ENCODE measurements at places on chromosomes 2 and 18. TPM values are rescaled to one million over a fixed set of nuclear protein-coding genes. Genes with fewer than 3 reads are reported as not detected.

DNA sequence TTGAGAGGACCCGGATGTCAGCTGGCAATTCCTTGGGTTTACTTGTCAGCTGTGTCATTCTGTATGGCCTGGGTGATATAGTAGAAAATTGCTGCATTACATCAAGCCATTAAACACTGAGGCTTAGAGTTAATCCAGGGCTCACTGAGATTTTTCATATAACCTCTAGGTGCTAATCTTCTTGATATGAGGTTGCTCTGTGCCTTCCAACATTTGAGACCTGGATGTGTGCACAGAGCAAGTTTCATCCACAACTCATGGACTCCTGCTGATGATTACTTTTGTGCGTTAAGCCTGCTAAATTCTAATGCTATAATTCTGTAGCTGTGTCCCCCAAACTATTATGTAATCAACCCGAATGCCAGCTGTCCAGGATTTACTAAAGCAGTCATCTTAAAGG, 178.4 kb upstream of the CDH20 start:
- no peaks in the 10 kb centered on the region for H3K4me1 ChIP-seq
- DNase-seq = no peak
- no peaks in the 10 kb centered on the region for H3K27me3 ChIP-seq
- H3K27ac ChIP-seq = no peak overlapping the region
- no peak overlapping the region for H3K4me3 ChIP-seq

DNA sequence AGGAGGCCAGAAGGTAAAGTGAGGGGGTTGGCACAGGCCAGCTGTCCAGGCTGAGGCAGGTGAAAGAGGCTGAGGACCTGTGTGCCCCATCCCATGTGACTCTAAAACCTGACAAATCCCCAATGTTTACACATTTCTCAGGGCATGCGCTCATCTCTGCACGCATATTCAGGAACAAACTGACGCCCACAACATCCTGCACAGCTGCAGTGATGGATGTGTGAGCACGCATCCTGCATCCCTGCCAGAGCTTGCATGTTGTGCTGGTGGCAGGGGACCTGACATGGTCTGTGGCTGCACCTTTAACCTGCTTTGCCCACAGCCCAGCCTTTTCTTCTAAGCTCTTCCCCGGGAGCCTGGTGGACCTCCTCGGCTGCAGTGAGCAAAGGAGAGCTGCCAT, 83.1 kb downstream of the FBXO15 start:
- DNase-seq = no peak
- no peaks in the 10 kb centered on the region for H3K36me3 ChIP-seq
- no peak overlapping the region for H3K27ac ChIP-seq
- no peak overlapping the region for H3K4me3 ChIP-seq
- H3K4me1 ChIP-seq = no peaks in the 10 kb centered on the region

DNA sequence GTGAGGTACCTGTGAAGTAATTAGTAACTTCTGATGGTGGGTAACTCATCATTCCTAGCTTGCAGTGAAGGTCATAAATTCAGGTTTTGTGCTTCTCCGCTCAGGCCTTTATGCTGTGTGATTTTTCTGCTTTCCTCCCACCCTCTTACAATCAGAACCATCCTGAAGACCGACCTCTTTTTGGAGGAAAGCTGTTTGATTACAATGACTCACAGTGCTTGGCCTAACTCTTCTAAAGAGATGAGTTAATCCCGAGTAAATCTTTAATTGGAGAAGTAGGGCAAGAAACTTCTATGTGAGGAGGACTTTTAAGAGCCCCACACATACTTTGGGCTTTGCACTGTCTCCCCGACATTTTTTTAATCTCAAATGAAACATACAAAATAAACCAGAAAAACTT, 53.1 kb downstream of the TTC27 start:
- H3K4me3 ChIP-seq = no peak overlapping the region
- no peak for DNase-seq
- H3K27me3 ChIP-seq = no peaks in the 10 kb centered on the region
- no peaks in the 10 kb centered on the region for H3K36me3 ChIP-seq
- no peaks in the 10 kb centered on the region for H3K4me1 ChIP-seq

- H3K27me3 ChIP-seq = no peaks in the 10 kb centered on the region
- H3K4me3 ChIP-seq = no peak overlapping the region
- H3K4me1 ChIP-seq = no peaks in the 10 kb centered on the region
- DNase-seq = no peak
These were observed 11.3 kb upstream of the MALL start for GRCh38 chr2:110126906-110127305.

DNA sequence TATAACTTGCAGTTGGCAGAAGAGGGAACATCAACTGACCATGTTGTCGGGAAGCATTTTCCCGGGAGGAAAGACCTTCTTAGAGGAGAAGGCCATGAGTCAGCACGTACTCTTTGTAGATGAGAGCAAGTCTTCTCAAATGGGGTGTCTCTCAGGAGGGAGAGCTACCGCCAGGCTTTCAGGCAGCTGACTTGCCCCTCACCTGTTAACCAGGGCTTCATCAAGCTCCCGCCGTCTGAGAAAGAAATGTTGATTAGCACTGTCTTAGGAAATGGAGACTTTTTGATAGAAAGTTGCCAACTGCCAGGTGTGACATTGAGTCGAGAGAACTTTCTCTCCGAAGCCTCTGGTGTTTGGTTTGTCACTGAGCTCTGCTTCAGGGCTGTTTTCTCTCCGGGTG, 196.1 kb downstream of the ZNF407 start:
- H3K27me3 ChIP-seq = no peaks in the 10 kb centered on the region
- H3K4me3 ChIP-seq = no peak overlapping the region
- no peak overlapping the region for H3K27ac ChIP-seq
- H3K4me1 ChIP-seq = no peaks in the 10 kb centered on the region
- no peak for DNase-seq

DNA sequence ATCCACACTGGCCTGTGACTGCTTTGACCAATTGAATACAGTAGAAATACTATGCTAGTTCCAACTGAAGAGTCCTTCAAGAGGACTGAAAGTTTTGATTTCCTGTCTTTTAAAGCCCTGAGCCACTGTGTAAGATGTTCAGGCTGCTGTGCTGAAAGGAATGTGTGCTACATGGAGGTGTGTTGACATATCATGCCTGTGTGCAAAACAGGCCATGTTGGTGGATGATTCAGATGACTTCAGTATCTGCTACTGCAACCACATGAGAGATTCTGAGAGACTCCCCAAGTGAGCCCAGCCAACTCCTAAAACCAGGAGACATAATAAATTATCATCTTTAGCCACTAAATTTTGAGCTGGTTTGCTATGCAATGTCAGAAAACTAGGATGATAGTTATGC, 662.9 kb downstream of the ZEB2 start:
- no peaks in the 10 kb centered on the region for H3K27me3 ChIP-seq
- H3K27ac ChIP-seq = no peak overlapping the region
- H3K4me1 ChIP-seq = no peaks in the 10 kb centered on the region
- H3K36me3 ChIP-seq = no peaks in the 10 kb centered on the region

DNA sequence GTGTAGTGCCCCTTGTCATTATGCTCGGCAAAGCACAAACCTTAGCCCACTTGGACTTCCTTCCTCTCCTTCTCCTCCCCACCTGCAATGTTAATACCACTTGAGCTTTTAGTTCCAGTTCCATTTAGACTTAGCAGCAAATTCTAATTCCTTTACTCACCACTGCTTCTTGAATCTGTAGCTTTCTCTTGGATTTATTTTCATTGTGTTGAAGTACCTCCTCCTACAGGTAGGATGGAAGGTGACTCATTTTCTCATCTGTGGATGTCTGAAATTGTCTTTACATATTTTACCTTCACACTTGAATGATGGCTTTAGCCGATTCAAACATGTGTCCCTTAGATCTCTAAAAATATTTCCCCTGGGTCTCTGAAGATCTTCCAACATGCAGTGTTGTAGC, 32.8 kb upstream of the BIN1 start:
- H3K27me3 ChIP-seq = no peaks in the 10 kb centered on the region
- H3K4me1 ChIP-seq = no peaks in the 10 kb centered on the region
- no peak for DNase-seq
- no peaks in the 10 kb centered on the region for H3K36me3 ChIP-seq
- no peak overlapping the region for H3K27ac ChIP-seq

DNA sequence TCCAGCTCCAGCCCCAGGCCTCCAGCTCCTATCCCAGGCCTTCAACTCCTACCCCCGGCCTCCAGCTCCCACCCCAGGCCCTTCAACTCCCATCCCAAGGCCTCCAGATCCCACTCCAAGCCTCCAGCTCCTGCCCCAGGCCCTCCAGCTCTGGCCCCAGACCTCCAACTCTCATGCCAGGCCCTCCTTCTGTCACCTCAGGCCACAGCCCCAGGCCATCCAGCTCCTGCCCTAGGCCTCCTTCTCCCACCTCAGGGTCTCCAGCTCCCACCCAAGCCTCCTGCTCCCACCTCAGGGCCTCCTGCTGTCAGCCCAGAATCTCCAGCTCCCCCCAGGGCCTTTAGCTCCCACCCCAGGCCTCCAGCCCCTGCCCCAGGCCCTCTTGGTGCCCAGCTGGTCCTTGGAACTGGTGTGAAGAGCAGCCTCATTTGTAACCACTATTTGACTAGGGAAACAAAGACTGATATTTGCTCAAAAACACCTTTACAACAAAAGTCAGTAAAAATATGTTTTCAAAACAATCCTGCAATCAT, 67.8 kb upstream of the SALL3 start:
- H3K4me3 ChIP-seq = no peak overlapping the region
- H3K36me3 ChIP-seq = no peaks in the 10 kb centered on the region
- DNase-seq = no peak
- no peaks in the 10 kb centered on the region for H3K27me3 ChIP-seq
- H3K4me1 ChIP-seq = no peaks in the 10 kb centered on the region
- H3K27ac ChIP-seq = no peak overlapping the region

DNA sequence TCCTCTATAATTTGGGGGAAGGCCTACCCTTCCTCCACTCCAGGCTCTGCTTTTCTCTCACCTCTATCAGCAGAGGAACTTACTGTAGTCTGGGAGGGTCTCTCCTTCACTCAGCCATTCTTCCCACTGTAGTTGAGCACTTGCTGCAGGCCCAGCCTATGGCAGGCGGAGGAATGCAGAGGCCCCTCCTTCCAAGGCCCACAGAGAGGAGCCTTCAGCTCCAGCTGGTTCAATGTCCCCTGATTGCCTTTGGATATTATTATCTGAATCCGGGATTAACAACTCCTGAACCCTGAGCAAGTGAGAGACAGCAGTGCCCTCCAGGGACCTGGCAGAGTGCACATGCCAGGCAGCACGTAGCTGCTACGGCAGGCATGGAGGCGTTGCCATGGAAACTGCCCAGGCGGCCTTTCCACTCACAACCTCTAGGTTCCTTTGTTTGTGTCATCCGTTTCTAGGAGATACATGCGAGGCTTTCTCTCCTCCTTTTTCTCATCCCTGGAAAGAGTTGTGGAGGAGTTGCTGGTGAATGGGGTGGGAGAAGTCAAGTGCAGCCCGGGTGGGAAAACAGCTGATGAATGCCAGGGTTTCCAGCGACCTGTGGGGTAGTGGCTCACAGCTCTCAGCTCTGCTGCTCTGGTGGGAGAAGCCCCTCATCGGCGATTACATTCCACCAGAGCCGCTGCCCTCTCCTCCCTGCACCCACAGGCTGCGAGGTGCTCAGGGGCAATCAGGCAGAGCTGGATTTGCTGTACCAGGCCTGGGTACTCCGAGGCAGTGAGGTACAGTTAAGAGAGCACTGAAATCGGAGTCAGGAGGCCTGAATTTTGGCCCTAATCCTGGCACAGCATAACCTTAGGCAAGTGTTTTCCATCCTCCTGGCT, 55.3 kb upstream of the HK2 start:
- no peaks in the 10 kb centered on the region for H3K4me1 ChIP-seq
- no peak for DNase-seq

GRCh38 chr18:70232261-70232660, 26.8 kb upstream of the RTTN start:
- H3K27me3 ChIP-seq = no peaks in the 10 kb centered on the region
- no peak for DNase-seq
- H3K27ac ChIP-seq = no peak overlapping the region
- H3K36me3 ChIP-seq = no peaks in the 10 kb centered on the region

- peaks cover 6% of the 10 kb centered on the region for H3K4me1 ChIP-seq
- no peak for DNase-seq
- H3K27me3 ChIP-seq = no peaks in the 10 kb centered on the region
- H3K4me3 ChIP-seq = peak overlapping the region; percentile 87
These were observed 1.5 kb downstream of the SPOPL start for GRCh38 chr2:138503087-138503442.

DNA sequence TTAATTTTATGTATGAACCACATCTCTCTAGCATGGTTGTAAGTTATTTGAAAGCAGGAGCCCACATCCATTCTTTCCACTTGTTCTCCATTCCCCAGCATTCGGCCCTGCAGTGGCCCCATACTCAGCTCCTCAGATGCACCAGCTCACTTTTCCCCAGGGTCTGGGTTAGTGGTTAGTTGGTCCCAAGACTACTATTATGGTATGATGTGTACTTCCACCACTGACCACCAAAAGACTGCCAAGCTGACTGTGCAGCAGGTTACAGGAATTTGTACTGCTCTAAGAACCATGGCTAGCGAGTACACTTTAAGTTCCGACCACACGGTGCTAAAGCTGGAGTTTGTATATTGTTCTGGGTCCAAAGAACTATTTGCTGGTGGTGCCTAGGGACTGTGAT, 413.6 kb upstream of the TCF4 start:
- no peaks in the 10 kb centered on the region for H3K36me3 ChIP-seq
- H3K4me3 ChIP-seq = no peak overlapping the region
- H3K27me3 ChIP-seq = no peaks in the 10 kb centered on the region
- no peaks in the 10 kb centered on the region for H3K4me1 ChIP-seq

DNA sequence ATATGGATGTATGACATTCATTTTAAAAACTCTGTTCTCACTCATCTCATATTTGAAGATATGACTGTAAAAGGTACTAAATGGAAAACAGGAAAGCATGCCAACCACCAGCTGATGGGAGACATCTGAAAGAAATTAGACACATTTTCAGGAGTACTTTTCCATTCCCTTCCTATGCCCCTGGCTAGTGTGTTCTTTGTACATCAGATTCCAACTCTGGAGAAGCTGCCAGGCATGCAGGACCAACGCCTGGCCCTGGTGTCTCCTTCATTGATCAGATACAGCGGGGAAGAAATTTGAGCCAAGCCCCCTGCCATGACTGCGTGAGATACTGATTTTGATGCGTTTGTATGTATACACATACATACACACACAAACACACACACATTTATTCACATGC, 599.0 kb upstream of the SYT4 start:
- H3K27me3 ChIP-seq = no peaks in the 10 kb centered on the region
- no peak overlapping the region for H3K4me3 ChIP-seq
- H3K27ac ChIP-seq = no peak overlapping the region
- no peaks in the 10 kb centered on the region for H3K36me3 ChIP-seq
- no peaks in the 10 kb centered on the region for H3K4me1 ChIP-seq

- no peak overlapping the region for H3K27ac ChIP-seq
- DNase-seq = peak; percentile 23
- no peak overlapping the region for H3K4me3 ChIP-seq
- H3K27me3 ChIP-seq = no peaks in the 10 kb centered on the region
- no peaks in the 10 kb centered on the region for H3K4me1 ChIP-seq
These were observed 28.0 kb downstream of the PNO1 start for GRCh38 chr2:68185541-68186164.

GRCh38 chr2:59734743-59735142, 818.7 kb downstream of the BCL11A start:
- no peaks in the 10 kb centered on the region for H3K27me3 ChIP-seq
- DNase-seq = no peak
- no peaks in the 10 kb centered on the region for H3K4me1 ChIP-seq
- H3K27ac ChIP-seq = no peak overlapping the region
- H3K4me3 ChIP-seq = no peak overlapping the region
- no peaks in the 10 kb centered on the region for H3K36me3 ChIP-seq

- H3K36me3 ChIP-seq = no peaks in the 10 kb centered on the region
- H3K4me3 ChIP-seq = no peak overlapping the region
- no peaks in the 10 kb centered on the region for H3K4me1 ChIP-seq
- H3K27me3 ChIP-seq = no peaks in the 10 kb centered on the region
These were observed 28.3 kb upstream of the DNAJC27 start for GRCh38 chr2:25000036-25000435.

The SYT4 gene
- total RNA-seq = 0.47 TPM

The CCDC178 gene
- total RNA-seq = not detected

The IAH1 gene
- total RNA-seq = 53.9 TPM

The MYO7B gene
- total RNA-seq = 218 TPM

The EML6 gene
- 2.5 TPM for total RNA-seq

The PSMA8 gene
- total RNA-seq = not detected

The LRRTM4 gene
- 0.32 TPM for total RNA-seq

The SAP130 gene
- 24.7 TPM for total RNA-seq

All from colonic mucosa (tissue), 4 donors.